ENCODE measurements at places on chromosomes 12 and 14.
A peak's percentile ranks its signal among the peaks of the same experiment; 100 is the strongest.

DNA sequence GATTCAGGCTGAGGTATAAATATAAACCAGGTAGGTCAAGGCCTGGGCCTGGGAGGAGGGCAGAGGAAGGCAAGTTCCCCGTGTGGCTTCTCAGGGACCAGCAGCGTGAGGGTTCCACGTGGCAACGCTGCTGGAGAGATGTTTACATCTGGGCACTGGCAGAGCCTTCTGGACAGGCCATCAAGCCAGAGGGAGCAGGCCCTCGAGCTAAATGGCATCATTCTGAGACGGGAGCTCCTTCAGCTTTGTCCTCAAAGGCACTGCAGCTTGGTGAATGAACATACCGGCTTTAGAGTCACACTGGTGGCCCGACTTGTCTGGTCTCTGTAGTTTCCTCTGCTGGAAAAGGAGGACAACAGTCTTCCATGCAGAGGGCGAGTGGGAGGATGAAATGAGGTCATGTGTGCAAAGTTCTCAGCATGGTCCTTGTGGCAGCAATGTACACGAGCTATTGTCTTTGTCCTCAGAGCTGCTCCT, 231.3 kb downstream of the ZFP36L1 start:
- no peak for DNase-seq

DNA sequence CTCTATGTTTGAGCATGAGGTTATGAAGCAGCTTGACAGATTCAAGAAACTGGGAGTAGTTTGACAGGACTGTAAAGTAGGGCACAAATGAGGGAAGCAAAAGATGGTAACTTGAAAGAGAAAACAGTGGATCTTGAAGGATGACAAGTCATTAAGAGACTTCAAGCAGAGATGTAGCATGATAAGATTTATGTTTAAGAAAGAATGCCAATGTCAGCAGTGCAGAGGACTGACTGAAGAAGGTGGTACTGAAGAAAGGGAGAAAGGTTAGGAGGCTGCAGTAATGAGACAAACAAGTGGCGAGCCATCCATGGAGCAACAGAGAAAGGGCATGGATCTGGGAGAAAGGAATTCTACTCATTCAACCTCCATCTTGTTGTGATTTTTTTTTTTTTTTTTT, 120.2 kb upstream of the RAP1B start:
- DNase-seq: no peak

GRCh38 chr12:91406920-91407341, 224.3 kb upstream of the DCN start:
- DNase-seq: no peak

GRCh38 chr12:123264642-123265041, 7.0 kb downstream of the CDK2AP1 start:
- DNase-seq: no peak

DNA sequence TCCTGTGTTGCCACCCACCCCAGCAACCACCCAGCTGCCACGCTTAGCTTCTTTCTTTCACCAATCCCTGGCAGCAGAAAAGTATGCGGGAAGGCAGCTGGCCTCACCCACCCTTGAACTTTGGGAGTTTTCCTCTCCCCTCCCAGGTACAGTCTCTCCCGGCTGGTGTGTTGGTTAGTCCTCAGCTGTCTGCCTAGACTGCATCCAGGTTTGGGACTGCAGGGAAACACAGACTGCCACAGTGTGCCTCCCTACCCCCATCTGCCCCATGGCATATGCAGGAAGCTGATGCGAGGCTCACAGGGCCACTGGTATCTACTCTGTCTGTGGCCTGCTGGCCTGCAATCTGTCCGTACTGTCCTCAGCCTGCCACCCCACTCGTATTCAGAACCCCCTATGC, 2.1 kb downstream of the CD9 start:
- no peak for DNase-seq

DNA sequence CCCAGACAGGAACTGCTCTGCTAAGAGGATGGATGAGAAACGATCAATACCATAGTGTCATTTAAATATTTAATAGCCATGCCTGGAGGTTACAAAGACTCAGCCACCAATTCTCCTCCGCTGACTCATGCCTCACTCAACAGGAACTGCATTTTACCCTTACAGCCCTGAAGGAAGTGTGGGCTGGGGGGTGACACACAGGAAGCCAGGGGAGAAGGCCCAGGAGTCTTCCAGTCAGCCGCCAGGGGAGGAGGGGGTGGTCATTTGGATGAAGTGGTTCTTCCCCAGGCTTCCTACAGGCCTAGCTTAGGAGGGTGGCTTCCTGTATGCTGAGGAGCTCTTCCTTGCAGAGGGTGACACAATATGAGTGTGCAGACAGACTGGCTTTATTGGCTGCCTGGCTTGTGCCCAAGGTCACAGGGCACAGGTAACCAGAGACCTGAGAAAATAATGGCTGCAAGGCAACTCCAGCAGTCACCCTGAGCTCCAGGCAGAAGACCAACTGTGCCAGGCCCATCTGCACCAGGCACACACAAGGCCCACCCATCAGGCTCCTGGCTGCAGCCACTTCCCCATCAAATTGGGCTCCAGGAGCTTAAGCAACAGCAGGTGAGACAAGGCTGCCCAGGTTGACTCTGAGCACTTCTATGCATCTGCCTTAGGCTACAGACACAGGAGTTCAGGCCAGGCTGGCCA, 30.6 kb upstream of the RPLP0 start:
- peak; percentile 40 for DNase-seq

DNA sequence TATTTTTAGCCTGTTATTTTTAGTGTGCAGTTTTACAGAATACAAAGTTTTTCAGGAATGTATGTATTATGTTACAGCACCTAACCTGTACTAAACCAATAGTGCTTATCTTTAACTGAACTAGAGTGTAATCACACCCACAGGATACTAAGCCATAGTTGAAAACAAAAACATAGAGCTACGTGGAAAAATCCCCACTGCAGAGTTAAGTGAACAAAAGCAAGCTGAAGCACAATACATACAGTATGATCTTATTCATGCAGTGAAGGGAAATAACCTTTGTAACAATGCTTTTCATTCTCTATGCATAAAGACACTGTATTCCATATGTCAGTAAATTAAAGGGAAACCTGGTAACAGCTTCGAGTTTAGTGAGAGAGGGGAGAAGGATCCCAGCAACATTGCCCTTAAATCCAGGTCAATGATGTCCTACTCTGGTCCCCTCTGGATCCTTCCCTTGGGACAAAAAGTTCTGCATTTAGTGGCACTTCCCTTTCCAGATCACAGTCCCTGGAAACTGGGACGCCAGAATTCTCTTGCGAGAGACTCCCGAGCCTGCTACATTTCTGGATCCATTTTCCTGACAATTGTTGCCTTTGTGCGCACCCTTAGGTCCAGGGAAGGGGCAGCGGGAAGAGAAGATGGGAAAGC, 121.3 kb upstream of the CCND2 start:
- no peak for DNase-seq

- no peak for DNase-seq
Measured at GRCh38 chr12:93868771-93869170, 191.6 kb downstream of the CRADD start.

DNA sequence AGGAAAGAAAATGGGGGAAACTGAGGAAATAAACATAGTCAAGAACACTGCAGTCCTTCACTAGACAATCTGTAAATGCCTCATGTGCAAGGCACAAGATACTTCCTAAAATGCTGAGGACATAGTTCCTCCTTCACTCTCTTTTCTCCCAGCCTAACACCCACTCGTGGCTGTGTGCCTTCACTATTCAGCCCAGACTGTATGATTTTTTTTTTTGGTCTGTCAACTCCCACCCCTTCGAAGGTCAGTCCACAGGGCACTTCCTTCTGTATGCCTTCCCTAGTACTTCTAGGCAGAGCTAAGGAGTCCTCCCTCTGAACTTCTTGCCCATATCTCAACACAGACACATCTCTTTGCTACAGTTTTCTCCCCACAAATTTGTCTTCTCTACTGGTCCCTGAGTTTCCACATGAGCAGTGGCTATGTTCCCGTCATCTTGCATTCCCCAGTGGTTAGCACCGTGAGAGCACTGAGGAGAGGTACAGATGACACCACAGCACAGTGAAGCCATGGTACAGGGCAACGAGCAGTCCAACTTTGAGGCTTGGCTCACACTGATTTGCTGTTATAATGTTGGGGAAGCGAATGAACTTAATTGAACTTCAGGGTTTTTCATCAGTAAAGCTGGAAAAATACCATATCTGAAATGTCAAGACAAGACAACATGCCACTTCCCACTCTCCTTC, 24.1 kb upstream of the SYCP3 start:
- no peak for DNase-seq

DNA sequence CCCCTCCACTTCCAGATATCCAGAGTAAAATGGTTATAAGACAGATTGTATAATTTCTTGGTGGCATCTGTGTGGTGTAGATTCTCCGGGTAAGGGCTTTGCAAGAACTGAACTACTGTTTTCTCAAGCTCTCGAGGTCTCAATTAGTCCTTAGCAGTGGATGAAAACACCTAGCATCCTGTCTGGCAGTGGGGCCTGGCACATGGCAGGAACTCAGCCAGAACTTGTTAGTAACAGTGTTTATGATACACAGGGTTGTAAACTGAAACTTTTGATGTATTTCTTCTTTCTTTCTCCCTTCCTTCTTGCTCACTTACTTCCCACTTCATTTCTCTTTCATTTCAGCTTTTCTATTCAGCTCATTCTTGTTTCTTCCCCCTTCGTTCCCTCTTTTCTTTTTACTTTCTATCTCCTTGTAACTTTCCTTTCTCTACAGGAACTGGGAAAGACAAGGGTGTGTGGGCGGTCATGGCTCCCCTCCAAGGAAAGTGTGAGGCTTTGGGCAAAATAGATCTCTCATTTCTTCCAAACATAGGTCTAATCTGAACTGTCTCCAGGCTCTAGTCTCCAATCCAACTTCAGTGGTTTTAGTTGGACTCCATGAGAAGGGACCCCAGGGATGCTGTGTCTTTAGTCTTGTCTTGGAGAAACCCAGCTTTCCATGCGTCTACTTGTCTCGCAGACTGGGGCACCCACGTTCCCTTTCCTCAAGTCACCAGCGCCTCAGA, 159.7 kb downstream of the PAH start:
- peak; percentile 26 for DNase-seq

DNA sequence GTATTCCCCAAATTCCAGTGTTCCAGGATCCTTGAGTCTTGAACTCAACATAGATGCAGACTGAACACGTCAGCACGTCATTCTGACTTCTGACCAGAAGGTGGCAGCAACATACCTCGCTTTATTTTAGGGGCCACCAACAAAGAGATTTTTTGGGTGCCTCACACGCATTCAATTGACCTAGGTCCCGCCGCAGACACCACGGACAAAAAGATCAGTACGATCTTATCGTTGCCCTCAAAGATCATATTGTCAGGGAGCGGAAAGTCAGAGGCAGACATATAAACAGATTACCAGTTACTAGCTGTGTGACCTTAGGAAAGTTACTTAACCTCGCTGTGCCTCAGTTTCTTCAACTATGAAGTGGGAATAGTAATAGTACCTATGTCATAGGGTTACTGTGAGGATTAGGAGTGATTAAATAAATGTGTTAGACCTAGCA, 6.5 kb upstream of the PRPH start:
- DNase-seq: peak; percentile 48

GRCh38 chr12:56839915-56840325, 76.8 kb downstream of the HSD17B6 start:
- peak; percentile 60 for DNase-seq

- no peak for DNase-seq
Measured at GRCh38 chr12:104242546-104243206, 27.1 kb downstream of the TXNRD1 start.

GRCh38 chr14:24693983-24694382, 60.0 kb upstream of the GZMB start:
- DNase-seq: no peak

DNA sequence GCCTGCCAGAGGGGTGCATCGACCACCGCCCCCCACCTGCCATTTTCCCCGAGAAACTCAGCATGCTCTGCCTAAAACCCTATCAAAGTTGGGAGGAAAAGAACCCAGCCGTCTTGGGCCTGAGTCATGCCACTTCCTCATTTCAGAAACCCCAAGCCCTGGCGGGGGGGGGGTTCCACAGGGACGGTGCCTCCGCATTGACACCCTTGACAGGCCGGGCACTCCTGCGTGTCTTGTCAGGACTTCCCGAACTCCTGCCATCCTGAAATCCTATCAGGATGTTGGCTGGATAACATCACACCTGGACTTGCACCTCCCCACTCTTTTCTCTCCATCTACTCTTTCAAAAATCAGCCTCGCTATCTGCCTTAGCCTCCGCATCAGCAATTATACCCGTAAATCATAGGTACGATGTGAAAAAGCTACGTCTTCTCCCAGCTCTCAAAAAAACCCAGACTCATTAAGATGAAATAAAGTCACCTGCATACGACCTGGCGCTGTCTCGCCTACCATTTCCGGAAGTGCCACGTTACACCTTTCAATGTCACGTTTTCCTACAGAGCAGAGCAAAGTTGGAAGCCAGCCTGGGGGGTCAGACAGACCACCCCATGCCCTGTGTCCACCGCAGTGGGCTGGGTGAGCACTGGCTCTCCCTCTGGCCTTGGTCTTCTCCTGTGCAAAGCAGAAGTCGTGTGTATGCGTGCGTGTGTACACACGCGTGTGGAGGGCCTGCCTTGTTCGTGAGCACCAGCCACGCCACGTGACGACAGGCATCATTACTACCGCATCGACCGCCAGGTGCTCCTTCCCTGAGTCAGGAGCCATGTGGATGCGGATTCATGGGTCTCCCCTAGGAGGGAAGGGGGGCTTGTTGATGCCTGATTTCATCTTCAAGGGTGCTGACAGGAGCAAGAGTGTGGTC, 96.7 kb downstream of the RFLNA start:
- no peak for DNase-seq

GRCh38 chr14:64504897-64505794, 576 bp downstream of the ZBTB1 start:
- DNase-seq: peak; percentile 94

DNA sequence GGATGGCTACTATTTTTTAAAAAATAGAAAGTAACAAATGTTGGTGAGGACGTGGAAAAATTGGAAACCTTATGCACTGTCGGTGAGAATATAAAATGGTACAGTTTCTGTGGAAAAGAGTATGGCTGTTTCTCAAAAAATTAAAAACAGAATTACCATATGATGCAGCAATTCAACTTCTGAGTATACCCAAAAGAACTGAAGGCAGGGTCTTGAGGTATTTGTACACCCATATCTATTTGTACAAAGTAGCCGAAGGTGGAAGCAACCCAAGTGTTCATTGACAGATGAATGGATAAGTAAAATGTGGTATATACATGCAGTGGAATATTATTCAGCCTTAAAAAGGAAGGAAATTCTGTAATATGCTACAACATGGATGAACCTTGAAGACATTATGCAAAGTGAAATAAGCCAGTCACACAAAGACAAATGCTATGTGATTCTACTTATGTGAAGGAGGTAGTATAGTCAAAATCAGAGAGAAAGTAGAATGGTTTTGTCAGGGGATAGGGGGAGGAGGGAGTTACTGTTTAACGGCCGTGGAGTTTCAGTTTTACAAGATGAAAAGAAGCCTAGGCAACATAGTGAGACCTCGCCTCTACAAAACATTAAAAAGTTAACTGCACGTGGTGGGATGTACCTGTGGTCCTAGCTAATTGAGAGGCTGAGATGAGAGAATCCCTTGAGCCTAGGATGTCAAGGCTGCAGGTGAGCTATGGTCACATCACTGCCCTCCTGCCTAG, 38.4 kb upstream of the CCT2 start:
- DNase-seq: no peak

Data from thyroid gland (tissue), 4 donors.